ENCODE measurements at places on chromosomes 4 and X. TPM values are rescaled to one million over a fixed set of nuclear protein-coding genes. Genes with fewer than 3 reads are reported as not detected.

DNA sequence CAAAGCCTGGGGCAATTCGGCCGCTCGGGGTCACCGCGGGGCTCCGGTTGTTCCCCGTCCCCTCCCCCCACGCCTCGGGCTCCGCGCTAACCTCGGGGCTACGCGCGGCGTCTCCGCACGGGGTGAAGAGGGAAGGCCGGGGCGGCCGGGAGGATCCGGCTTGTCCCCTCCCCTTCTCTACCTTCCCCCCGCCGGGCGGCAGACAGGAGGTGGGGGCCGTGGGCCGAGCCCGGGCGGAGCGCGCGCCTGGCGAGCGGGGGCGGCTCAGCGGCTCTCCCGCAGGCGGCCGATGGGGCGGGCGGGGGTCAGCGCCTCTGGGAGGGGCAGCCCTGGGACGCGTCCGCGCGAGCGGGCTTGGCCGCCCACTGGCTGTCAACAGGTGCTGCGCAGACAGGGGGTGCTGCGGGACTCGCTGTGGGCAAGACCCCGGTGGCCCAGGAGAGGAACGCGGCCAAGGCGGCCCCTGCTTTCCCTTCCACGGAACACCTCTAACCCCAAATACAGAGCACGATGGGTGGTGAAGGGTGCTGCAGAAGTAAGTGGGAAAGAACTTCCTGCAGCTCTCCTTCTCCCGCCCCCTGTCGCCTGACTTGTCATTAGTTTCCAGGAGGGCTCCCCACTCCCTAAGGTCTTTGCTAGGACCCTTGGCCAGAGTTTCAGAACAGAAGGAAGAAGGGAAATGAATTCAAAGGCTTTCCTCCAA is at the start of gene PDGFC:
PDGFC (minus strand) TSS at position 124 of the 703 bp plus-strand sequence. CDS start 896 bp downstream, outside the sequence.
- H3K36me3 ChIP-seq, result no peaks in the 10 kb centered on the region
- peak within 1 kb of the TSS; percentile 85 for H3K4me3 ChIP-seq
- no peaks in the 10 kb centered on the region for H3K4me1 ChIP-seq
- peak; percentile 53 for DNase-seq
- H3K27me3 ChIP-seq, result no peaks in the 10 kb centered on the region
- peak within 1 kb of the TSS; percentile 95 for H3K27ac ChIP-seq

- H3K27ac ChIP-seq, result no peak overlapping the region
- DNase-seq, result no peak
- H3K27me3 ChIP-seq, result peaks cover 29% of the 10 kb centered on the region
- no peak overlapping the region for H3K4me3 ChIP-seq
- H3K4me1 ChIP-seq, result no peaks in the 10 kb centered on the region
Measured at GRCh38 chr4:3822230-3822947, 56.2 kb downstream of the ADRA2C start.

- no peaks in the 10 kb centered on the region for H3K27me3 ChIP-seq
- H3K27ac ChIP-seq, result no peak overlapping the region
- H3K36me3 ChIP-seq, result peaks cover 4% of the 10 kb centered on the region
Measured at GRCh38 chr4:185343726-185344581, 51.8 kb downstream of the LRP2BP start.

GRCh38 chr4:171650543-171650942 is 162.7 kb upstream of the GALNTL6 start:
- H3K4me1 ChIP-seq, result no peaks in the 10 kb centered on the region
- DNase-seq, result no peak
- H3K27me3 ChIP-seq, result no peaks in the 10 kb centered on the region
- no peak overlapping the region for H3K27ac ChIP-seq

- H3K4me3 ChIP-seq, result no peak overlapping the region
- DNase-seq, result no peak
- no peaks in the 10 kb centered on the region for H3K4me1 ChIP-seq
- no peaks in the 10 kb centered on the region for H3K36me3 ChIP-seq
- no peak overlapping the region for H3K27ac ChIP-seq
Measured at GRCh38 chrX:46713672-46714490, 45.0 kb downstream of the SLC9A7 start.

GLRA2 gene
- not detected for total RNA-seq

GRCh38 chr4:80532674-80533333 is 197.3 kb downstream of the CFAP299 start:
- H3K4me1 ChIP-seq, result no peaks in the 10 kb centered on the region
- DNase-seq, result no peak
- H3K36me3 ChIP-seq, result no peaks in the 10 kb centered on the region
- H3K27me3 ChIP-seq, result no peaks in the 10 kb centered on the region

DNA sequence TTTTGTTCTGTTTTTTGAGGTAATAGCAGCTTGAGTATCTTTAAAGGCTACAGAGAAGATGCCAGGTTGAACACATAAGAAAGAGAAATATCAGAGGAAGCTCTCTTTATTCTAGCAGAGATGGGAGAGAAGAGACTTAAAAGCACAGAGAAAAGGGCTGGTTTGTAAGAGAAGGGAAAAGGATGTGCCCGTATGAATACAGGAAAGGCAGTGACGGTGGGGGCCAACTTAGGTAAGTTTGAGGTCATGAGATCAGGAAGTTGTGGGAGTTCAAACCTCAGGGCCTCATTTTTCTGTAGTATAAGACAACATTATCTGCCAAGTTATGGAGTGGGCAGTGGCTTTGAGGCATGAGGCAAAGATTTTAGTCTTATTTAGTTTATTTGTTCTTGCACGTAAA is 121.3 kb upstream of the S100G start:
- no peaks in the 10 kb centered on the region for H3K4me1 ChIP-seq
- H3K27ac ChIP-seq, result no peak overlapping the region
- no peak for DNase-seq
- H3K27me3 ChIP-seq, result no peaks in the 10 kb centered on the region

- H3K27me3 ChIP-seq, result no peaks in the 10 kb centered on the region
- no peaks in the 10 kb centered on the region for H3K36me3 ChIP-seq
- no peak for DNase-seq
- no peak overlapping the region for H3K27ac ChIP-seq
- no peak overlapping the region for H3K4me3 ChIP-seq
Measured at GRCh38 chr4:73762409-73762808, 22.0 kb downstream of the CXCL8 start.
